ENCODE measurements at places on chromosomes 2 and 18.
A peak's percentile ranks its signal among the peaks of the same experiment; 100 is the strongest.

- DNase-seq = no peak
Observed at GRCh38 chr2:23703583-23704385, 223.1 kb downstream of the ATAD2B start.

DNA sequence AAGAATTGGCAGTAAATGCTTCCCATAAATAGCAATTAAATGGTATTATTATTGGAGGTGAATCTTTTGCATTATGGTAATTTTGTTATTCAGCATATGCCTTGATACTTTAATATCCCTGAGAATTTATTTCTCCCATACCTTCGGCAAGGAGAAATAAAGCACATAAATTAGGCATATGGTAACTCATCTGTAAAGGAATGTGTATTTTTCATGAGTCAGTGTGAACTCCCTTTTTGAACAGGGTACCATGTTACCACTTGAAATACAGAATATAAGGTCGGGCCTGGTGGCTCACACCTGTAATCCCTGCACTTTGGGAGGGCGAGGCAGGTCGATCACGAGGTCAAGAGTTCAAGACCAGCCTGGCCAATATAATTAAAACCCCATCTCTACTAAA is 18.4 kb downstream of the METTL21A start:
- no peak for DNase-seq

DNA sequence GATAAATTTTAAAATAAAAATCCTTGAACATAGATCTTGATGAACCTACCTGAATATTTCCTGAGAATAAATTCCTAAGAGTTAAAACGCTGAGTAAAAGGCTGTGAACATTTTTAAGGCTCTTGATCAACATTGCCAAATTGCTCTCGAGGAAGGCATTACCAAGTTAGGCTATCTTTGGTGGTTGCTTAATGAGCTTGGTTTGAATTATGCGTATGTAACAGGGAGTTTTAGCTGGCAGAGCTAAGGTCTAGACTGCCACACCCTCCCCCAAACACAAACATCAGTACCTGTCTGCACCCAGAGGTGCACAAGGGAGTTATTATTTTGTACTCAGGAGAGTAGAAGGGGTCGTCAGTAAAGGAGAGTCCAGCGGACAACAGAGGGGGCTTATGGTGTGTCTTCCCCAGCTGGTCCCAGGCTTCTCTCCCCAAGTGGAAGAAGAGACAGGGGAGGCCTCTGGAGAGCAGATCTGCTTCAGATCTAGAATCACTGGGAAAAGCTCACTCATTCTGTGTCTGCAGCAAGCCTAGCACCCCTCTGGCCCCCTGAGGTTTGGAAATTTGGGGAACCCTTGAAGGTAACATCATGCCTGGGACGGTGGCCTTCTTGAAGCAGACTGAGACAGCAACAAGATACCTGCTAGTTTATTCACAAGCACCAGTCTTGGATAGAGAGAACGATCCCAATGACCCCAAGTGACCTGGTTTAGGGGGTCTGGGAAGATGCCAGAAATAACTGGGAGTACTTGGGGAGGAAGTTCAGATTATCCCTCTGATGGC is 197.2 kb upstream of the ID2 start:
- DNase-seq = no peak

DNA sequence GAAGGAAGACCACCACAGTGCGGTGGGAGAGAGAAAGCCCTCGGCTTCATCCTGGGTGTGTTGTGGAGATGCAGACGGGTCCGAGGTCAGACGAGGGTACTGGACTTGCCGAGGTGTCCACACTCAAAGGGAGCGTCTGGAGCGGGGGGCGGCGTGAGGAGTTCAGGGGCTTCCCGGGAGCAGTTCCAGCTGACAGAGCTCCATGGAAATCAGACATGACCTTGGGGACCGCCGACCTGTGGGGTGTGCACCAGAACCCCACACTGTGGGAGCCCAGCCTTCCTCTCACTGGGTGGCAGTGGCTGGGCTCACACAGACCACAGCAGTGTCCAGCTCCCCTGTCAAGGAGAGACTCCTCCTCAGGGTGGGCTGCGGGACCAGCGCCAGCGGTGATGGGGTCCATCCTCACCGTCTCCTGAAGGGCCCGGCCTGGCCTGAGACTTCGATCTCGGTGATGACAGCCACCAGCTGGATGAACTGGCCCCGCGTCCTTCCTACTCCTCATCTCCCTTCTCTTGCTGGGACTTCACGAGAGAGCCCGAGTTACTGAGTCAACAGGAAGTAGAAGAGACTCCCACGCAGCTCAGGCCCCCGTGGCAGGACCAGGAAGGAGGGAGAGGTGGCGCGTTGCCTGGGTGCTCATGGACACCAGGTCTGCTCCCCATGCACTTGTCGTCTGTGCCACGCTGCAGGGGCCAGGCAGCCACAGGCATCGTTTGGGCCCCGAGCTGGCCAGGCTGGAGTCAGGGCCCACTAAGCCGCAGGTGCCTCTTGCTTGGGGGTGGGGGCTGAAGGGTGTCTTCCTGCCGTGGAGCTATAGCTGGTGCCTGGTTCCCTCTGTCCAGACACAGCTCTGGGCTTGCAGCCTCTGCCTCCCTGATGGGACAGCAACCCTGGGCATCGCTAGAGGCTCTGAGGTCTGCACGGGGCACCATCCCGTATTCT is 101.9 kb upstream of the CTDP1 start:
- no peak for DNase-seq

DNA sequence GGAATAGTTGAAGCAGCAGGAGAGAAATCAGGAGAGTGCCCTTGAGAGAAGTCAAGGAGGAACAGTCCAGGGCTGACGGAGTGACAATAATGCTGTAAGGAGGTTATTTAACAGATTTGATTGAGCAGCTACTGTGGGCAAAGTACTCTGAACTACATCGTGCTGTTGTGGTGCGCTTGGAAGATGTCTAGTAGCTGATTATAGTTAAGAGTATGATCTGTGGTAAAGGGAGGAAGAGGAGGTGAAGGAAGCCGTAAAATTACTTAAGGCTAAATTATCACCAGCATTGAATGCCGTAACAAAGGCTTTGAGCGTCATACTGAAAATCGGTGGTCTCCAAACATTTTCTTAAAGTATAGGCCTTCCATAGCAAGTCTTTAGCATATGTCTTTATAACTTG is 4.5 kb downstream of the PCBP1 start:
- DNase-seq = no peak

DNA sequence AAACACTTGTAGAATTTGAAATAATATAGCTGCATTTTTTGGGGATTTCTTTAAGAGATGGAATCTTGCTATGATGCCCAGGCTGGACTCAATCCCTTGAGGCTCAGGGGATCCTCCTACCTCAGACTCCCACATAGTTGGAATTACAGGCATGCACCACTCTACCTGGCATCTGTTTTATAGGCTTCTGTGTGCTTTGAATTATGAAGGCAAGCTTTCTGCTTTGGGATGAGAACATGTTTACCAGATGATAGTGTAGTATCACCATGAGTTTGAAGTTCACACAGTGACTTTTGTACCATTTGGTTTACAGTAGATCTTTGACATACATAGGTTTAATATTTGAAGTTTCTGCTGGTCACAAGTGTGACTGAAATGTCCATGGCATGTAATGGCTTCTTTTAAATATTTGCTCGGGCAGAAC is 10.7 kb downstream of the CNOT11 start:
- DNase-seq = no peak

DNA sequence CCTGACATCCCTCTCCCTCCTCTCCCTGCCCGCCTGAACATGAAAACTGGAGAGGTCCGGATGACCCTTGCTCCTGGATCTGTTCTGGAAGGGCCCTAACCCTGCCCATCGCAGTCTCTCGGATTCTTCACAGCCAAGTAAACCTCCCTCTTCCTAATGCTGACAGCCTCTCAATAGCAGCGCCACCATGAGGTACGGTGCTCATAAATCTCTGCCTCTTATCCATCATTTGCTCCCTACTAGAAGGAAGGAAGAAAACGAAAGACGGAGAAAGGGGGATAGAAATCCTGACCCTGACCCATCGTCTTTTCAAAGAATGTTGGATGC is 257.9 kb downstream of the BCL11A start:
- no peak for DNase-seq

GRCh38 chr18:31100436-31101182 is 1.6 kb downstream of the DSC2 start:
- no peak for DNase-seq

- no peak for DNase-seq
Observed at GRCh38 chr2:231312066-231312465, 83.4 kb upstream of the B3GNT7 start.

- DNase-seq = peak; percentile 73
Observed at GRCh38 chr2:30147715-30148610, 1.2 kb downstream of the YPEL5 start.

DNA sequence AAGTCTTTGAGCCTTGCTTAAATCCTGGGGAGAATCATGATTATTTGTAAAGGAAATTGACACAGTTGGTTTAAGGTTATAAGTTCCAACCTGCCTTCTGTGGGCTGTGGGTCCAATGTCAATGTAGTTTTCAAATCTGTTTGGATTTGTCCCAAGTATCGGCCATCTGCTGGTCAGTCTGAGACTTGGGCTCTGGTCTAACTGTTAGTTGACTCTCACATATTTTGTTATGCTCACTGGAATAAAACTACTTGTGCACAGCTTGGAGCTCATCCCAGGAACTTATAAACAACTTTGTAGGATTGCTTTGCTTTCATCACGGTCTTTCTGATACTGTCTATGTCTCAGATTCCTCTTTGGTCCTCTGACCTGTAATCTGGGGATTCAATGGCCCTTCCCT is 1026.2 kb upstream of the ZEB2 start:
- no peak for DNase-seq

Measured in stimulated activated CD4-positive, alpha-beta T cell treated with anti-CD3 and anti-CD28 coated beads, Interleukin-12 subunit alpha, Interleukin-12 subunit beta, amount 100 ng/mL, for 4 hours (primary cell).